ENCODE measurements at places on chromosomes 2 and 18.
A peak's percentile ranks its signal among the peaks of the same experiment; 100 is the strongest.

DNA sequence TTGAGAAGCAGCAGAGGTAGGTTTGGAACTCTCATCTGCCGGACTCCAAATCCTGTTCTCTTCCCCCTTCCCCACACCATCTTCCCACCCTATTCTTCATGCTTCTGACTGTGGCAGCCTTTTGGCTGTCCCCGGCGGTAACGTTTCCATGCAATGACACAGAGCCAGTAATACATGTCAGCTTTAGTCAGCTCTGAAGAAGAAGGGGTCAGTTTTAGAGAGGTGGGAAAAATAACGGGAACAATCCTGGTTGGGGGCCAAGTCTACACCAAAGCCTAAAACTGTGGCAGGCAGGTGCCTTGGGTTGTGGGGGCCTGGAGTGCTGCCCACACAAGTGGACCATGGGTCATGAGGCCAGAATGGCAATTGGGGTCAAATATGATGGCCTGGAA is 106.8 kb downstream of the LPIN1 start:
- no peak for DNase-seq

DNA sequence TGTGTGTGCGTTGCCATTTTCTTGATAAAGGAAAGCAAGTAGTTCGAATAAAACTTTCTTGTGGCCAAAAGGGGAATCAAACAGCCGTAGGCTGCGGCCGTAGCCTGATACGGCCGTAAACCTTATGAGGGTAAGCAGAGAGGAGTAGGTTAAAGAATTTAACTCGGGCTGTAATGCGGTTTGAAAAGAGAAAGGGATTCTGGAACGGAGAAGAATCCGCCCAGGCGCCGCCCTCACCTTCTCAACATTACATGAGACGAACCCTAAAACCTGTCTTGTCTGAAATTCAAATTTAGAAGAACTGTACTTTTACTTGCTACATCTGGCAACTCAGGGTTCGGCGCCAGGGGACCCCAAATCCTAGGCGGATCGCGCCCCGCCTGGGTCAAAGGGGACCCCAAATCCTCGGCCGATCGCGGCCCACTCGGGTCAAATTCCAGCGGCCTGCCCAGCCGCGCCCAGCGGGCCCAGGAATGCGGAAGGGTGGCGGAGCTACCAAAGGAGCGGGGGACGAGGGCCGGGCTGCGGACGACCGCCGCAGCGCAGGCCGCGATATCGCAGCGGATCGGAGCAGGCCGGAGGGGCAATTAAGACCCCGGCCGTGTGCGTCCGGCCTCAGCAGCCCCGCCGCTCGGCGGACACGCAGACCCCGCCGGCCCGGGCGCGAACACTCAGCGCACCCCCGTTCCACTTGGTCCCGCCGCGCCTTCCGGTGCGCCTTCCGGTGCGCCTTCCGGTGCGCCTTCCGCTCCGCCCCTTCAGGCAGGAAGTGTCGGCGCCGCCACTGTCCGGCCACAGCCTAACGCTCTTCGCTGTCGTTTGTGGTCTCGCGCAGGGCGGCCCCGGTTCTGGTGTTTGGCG is at the start of gene MYL12B:
Gene MYL12B (plus strand): TSS at position 761 of the 861 bp plus-strand sequence. CDS start 10,766 bp downstream, outside the sequence.
- peak; percentile 38 for DNase-seq

DNA sequence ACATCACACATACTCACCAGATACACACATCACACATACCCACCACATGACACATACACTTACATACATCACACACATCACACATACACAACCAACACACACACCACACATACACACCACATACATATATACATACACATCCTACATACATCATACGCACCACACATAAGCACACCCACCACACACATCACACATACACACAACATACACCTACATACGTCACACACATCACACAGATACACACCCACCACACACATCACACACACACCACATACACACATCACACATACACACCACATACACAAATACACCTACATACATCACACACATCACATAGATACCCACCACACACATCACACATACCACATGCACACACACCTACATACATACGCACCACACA is 158.4 kb downstream of the NDUFA10 start:
- no peak for DNase-seq

DNA sequence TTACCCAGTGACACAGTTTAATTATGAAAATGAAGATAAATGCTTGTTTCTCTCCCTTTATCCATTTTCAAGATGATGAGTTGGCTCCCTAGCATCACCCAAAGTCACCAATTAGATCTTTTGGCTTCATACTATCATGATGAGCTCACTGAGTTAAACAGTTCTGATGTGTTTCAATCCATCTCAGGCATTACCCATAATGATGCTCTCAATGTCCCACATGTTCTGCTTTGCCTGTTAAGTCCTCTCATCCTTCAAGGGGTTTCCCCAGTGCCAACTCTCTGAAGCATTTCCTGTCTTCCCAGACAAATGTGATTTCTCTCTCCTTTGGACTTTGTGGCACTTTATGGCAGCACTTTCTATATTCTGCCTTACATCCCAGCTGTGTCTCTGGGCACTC is 92.6 kb downstream of the EPB41L3 start:
- no peak for DNase-seq

- DNase-seq = no peak
Measured at GRCh38 chr18:78405763-78406162, 573.9 kb upstream of the SALL3 start.

DNA sequence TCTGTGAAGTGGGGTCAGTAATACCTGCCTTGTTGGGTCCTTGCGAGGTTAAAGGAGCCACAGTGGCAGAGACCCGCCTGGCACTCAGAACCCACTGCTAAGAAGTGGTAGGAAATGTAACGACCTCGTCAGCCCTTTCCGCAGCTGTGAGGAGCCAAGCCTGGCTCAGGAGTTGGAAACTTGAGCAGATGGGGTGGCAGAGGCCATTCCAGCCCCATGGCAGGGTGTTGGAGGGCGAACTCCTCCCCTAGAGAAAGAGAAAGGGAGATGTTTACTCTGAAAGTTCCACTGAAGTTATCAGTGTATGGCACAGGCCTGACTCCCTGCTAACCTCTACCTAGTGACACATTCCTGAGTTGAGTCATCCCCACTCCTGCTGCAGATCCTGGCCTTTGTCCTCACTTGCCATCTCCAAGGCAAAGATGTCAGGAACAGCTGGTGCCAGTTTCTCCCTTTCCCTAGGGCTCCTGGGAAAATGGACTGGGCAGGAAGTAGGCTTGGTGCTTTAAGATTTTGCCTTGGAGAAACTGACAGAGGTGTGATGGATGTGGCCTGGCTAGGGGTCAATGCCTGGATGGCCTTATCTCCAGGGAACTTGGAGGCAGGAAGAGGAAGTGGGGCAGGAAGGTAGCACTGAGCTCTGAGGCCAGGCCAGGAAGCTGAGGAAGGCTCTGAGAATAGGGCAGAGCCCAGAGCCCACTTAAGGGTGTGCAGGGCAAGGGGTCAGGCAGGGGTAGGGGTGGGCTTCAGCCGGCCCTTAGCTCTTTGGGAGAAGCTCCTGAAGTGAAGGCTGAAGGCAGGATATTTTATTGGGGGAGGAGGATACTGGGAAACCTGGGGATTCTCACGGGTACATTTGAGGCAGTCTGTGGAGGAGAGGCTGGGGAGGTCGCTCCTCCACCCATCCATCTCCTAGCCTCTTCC is 888 bp downstream of the VAMP5 start:
- DNase-seq = no peak

GRCh38 chr2:104041351-104041750 is 812.6 kb upstream of the POU3F3 start:
- no peak for DNase-seq

DNA sequence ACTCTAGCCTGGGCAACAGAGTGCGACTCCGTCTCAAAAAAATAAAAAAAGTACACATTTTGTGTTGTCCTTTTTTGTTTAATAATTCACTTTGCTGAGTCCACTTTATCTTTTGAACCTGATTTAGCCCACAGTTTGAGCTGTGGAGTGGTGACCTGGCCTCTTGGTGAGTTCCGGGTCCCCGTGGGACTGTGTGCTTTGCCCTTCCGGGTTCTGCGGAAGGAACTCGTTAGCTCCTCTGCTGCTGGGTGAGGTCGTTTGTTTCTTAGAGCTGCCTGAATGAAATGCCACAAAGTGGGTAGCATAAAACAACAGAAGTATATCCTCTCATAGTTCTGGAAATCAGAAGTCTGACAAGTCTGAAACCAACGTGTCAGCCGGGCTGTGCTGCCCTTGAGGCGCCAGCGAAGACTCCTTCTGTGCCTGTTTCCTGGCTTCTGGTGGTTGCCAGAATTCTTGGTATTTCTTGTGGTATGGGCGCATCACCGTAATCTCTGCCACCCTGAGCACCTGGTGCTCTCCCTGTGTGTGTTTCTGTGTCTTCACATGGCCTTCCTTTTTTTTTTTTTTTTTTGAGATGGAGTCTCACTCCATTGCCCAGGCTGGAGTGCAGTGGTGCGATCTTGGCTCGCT is 3.5 kb downstream of the EFHD1 start:
- DNase-seq = no peak

- no peak for DNase-seq
Measured at GRCh38 chr2:23542230-23542789, 157.3 kb downstream of the KLHL29 start.

- no peak for DNase-seq
Measured at GRCh38 chr18:360676-361075, 92.8 kb upstream of the THOC1 start.

DNA sequence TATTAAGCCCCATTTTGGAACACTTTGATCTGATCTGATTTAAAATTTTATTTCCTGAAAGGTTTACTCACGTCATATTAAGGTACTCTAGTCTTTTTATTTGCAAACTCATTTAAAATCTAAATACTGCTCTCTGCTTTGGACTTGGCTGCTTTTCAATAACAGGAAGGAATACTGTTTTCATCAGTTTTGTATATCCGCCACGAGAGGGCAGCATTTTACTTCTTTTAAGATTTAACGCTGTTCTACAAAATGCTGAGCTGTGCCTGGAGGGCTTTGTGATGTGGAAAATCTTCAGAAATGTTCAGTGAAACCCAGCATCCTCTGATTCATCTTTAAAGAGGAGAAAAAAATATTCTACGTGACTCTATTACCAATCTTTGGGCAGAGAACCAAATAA is 37.5 kb upstream of the SLC38A11 start:
- DNase-seq = peak; percentile 9

GRCh38 chr2:43044093-43044681 is 182.2 kb downstream of the ZFP36L2 start:
- no peak for DNase-seq

DNA sequence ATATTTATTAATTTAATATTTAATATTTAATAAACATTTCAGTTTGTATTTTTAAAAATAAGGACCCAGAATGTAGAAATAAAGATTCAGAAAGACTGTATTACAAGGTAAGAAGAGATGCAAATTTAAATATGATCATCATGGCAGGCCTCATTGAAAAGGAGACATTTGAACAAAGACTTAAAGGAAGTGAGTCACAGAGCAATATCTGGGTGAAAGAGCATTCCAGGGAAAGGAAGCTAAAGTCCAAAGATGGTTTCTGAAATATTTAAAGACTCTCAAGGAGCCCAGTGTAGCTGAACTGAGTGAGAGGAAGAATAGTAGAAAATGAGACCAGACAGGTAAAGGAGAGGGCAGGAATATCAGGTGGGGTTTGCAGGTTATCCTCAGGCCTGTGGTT is 5.9 kb downstream of the SCYGR4 start:
- no peak for DNase-seq

- no peak for DNase-seq
Measured at GRCh38 chr2:27085673-27086089, 891 bp upstream of the KHK start.

- DNase-seq = no peak
Measured at GRCh38 chr2:58039170-58039611, 7.4 kb upstream of the VRK2 start.

GRCh38 chr2:136324966-136325365 is 207.0 kb upstream of the CXCR4 start:
- DNase-seq = no peak

- DNase-seq = no peak
Measured at GRCh38 chr2:42810971-42811811, 18.8 kb upstream of the HAAO start.

DNA sequence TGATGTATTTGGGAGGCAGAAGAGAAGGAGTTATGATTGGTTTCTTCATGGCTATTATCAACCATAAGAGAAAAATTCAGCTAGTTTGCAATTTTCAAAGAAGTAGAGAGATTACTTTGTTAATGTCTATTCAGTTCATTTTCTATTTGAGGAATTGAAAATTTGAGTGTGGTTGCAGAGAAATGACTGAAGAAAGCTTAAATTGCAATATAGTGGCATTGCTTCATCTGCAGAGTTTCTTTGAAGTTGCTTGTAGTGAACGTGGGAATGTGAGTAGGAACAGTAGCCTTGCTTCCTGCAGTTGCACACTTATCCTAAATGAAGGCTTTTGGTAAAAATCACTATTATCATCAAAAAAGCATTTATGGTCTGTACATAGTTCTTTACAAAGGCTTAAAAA is 14.7 kb upstream of the CYRIA start:
- DNase-seq = no peak

DNA sequence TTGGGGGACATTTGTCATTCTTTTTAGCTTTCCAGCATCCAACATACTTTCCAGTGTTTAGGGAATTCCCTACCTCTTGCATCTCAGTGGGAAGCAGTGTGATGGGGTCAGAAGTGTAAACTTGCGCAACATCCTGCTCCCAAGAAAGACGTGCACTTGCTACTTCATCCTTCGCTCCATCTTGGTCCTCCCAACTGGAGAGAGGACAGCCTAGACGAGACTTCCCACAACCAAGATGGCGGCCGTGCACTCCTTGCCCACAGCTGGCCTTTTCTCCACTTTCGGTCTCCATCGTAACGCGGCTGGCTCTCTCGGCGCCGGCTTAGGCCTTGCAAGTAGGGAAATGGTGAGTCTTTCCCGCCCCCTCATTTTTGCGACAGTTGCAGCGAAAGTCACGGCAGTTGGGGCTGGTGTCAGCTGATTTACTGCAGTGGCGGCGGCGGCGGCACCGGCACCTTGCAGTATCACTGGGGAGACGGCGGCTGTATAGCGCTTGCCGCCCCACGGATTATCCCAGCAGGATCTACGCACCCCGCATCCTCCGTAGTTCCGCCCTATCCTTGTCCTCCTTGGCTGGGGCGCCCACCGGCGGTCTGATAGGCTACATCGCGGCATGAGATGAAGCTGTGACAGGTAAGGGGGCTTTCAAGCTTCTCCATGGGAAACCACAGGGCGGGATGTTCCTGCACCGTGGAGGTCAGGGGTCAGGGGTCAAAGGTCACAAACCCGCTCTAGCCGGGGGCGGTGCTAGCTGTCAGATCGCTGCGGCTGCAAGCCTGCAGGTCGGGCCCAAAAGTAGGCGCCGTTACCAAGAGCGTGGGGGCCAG is at the start of gene WDR7:
Gene WDR7 (plus strand): TSS at position 416 of the 827 bp plus-strand sequence. CDS start 21,157 bp downstream, outside the sequence.
- peak; percentile 91 for DNase-seq

- DNase-seq = no peak
Measured at GRCh38 chr2:134120406-134120732, 133.5 kb upstream of the MGAT5 start.

- DNase-seq = no peak
Measured at GRCh38 chr2:46045888-46046287, 251.3 kb upstream of the EPAS1 start.

Measured in activated naive CD8-positive, alpha-beta T cell treated with anti-CD3 and anti-CD28 coated beads, Interleukin-2, amount 50 U/mL, for 16 hours (primary cell).